H4 (cell line): ENCODE measurements at places on chromosomes 2 and 18. TPM values are rescaled to one million over a fixed set of nuclear protein-coding genes. Genes with fewer than 3 reads are reported as not detected.

- DNase-seq = no peak
Observed at GRCh38 chr18:37873416-37873815, 307.8 kb upstream of the CELF4 start.

GRCh38 chr18:70197026-70197425, 8.5 kb downstream of the RTTN start:
- DNase-seq = no peak

The ZAP70 gene
- not detected in 2 replicates for total RNA-seq

The SLC5A7 gene
- not detected in 2 replicates for total RNA-seq

The ZNF892 gene
- 0.70 and 2.0 TPM in 2 replicates for total RNA-seq

GRCh38 chr2:160227293-160227915, 27.3 kb upstream of the ITGB6 start:
- no peak for DNase-seq

DNA sequence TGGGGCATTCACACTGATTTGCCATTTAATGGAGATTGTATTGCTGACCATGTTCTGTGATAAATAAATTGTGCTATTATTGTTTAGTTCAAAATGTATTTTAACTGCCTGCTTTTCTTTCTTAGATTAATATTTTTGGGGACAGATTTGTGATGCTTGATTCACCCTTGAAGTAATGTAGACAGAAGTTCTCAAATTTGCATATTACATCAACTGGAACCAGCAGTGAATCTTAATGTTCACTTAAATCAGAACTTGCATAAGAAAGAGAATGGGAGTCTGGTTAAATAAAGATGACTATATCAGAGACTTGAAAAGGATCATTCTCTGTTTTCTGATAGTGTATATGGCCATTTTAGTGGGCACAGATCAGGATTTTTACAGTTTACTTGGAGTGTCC, 1.8 kb downstream of the DNAJC10 start:
- no peak for DNase-seq

DNA sequence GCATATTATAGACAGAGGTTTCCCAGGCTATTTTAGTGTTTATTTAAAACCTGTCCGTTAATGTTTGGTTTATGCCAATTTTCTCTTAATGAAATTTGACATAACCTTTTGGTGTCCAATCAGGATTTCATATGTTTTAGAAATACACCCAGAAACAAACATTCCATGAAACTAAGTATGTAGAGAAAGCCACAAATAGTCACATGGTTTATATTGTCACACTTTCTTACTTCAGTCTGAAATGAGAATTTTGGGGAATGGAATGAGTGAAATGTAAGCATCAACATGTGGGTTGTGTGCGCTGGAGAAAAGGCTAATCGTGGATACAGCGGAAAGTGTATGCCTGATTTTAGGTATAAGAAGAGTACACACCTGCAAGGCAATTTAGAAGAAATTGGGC, 277.0 kb upstream of the RAB12 start:
- no peak for DNase-seq

The RNMT gene
- total RNA-seq = 16.5 and 20.3 TPM in 2 replicates

- DNase-seq = no peak
Observed at GRCh38 chr2:178422097-178422496, 28.9 kb downstream of the PRKRA start.

The CNDP1 gene
- not detected in 2 replicates for total RNA-seq

- peak; percentile 45 for DNase-seq
Observed at GRCh38 chr2:27194538-27195354, 17.1 kb upstream of the ATRAID start.

DNA sequence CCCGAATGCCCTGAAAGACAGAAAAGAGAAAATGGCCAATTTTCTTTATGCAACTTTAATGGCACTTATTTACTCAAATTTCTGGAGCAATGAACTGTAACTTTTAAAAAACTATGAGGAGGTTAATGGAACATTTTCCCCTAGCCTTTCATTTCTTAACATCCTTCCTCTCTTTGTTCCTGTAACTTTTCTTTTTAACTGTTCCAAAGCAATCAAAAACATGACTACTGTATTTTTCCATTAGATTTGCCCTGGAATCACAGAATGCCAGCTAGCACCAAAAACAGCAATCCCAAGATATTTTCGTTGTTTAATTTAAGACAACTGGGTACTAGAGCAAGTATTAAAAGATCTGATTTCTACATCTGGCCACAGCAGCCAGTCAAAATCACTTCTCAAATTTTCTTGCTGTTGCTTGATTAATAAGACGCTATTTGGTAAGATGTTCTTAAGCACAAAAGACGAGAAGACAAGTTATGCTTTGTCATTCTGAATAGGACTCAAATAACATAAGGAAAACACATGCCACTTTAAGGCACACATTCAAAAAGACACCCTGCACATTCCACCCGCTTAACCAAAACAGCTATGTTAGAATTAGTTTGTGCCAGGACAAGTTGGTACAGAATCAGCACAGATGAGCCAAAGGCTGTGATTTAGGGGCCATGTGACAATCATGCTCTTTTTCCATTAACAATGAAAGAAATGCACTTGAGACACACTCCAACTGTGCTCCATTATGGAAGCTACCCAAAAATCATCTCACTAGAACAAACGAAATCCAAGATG, 3.6 kb downstream of the STARD7 start:
- no peak for DNase-seq

DNA sequence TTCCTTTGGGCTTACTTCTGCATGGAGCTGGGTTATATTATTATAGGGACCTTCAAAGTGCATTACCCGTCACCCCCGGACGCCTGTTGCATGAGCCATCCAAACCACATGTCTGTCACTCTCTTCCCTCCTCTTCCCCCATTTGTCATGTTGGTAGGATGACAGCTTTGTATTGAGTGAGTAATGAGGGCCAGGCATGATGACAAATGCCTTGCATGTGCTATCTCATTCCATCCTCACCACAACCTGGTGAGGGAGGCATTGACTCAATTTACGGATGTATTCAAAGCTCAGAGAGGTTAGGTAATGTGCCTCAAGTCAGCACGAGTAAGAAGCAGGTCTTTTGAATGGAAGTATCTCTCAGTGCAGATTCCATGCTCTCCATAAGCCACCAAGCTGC, 510.5 kb upstream of the TNP1 start:
- peak; percentile 42 for DNase-seq

DNA sequence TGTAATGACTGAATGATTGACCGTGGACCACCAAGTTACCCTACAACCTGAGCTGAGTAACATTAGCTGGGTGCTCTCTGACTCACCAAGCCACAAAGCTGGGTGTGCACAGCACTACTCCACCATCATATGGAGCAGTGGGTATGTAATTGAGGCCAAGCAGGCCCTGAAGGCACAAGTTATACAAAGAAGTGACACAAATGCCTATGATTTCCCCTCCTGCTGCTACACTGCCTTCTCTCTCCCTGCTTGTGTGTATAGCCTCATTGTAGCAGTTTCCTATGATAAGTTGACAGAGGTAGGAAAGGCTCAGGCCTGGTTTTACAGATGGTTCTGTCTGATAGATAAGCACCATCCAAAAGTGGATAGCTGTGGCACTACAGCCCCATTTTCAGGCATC, 1327.2 kb upstream of the DDX18 start:
- peak; percentile 13 for DNase-seq

DNA sequence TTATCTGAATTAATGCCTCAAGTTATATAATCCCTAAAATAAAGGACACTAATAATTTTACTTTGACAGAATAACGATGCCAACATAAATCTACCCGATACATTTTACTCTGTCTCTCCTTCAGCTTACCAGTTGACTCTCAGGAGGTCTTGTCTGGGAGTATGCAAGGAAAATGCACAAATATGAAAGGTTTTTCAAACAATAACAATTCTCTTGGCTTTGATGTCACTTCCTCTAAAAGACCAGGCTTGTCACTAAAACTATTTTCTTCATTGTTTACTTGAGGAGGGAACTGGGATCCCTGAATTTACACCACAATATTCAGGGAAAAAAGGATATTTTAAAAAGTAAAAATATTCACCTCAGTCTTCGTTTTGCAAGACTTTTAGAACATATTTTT, 97.2 kb downstream of the SOS1 start:
- DNase-seq = no peak
